Activated CD8-positive, alpha-beta memory T cell treated with anti-CD3 and anti-CD28 coated beads, Interleukin-2, amount 10 ng/mL, durations not matched to agents 7 days and 5 days (primary cell): ENCODE measurements at places on chromosomes 5 and 9.

- no peaks in the 10 kb centered on the region for H3K27me3 ChIP-seq
- peaks cover 26% of the 10 kb centered on the region for H3K36me3 ChIP-seq
- peak; percentile 66 for DNase-seq
- H3K4me1 ChIP-seq: peaks cover 20% of the 10 kb centered on the region
These were observed 9.6 kb downstream of the SEC61B start for GRCh38 chr9:99231711-99232110.

DNA sequence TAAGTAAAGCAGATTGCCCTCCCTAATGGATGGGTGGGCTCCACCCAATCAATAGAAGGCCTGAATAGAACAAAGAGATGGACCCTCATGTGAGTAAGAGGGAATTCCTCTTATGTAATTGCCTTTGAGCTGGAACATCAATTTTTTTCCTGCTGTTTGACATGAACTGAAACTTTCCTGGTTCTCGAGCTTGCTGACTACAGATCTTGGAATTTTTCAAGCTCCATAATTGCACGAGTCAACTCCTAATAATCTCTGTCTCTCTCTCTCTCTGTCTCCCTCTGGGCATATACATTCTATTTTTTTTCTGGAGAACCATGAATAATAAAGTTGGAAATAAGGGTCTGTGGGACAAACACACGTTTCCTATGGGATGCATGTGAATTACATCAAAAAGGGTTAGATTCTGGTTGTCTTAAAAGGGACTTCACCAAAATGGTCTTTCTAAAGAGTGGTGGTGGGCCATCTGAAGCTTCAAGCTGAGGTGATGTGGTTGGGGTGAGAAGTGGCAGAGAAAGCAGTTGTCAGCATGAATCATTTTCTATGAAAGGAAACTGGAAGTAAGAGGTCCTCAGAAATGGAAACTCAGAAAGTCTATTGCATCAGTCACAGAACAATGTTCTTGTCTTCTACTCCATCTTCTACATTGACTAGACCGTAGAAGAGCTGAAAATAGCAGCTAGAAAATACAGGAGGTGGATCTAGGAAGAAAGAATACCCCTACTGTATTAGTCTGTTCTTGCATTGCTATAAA, 47.0 kb upstream of the HOMER1 start:
- peak; percentile 70 for DNase-seq
- no peaks in the 10 kb centered on the region for H3K27me3 ChIP-seq

DNA sequence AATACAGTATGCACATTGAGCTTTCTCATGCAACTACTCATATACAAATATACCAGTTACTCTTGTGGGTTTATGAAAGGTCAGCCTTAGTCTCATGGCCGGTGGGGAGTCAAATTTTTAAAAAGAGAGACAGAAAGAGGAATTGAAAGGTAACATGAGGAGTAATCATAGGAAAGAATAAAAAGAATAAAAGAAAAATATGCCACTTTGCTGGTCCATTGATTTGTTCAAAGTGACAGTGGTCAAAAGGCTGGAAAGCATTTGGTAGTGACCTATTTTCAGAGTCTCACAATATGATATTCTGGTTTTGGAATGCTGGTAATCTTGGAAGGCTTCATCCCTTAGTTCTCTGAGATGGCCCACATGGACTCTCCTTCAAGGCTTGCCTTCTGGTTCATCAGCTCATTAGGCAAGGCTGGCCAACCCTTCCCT, 67.0 kb downstream of the ZNF366 start:
- no peaks in the 10 kb centered on the region for H3K4me1 ChIP-seq
- H3K36me3 ChIP-seq: no peaks in the 10 kb centered on the region
- no peak for DNase-seq
- no peak overlapping the region for H3K27ac ChIP-seq

DNA sequence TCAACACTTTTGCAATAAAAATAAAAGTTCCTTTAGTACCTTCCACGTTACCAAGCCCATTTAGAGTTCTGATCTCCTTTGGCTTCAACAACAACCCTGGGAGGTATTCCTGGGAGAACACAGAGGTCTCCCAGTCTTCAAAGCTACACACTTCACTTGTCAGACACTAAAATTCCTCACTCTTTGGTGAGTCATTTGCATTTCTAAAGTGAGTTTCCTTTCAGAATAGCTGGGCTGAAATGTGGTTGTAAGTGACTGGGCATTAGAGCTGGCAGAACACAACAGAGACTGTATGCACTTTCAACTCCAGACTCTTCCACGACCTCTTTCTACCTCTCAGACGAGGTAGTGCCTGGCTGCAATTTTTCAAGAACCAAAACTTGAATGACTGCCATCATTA, 11.5 kb upstream of the F2RL1 start:
- H3K27ac ChIP-seq: no peak overlapping the region
- no peaks in the 10 kb centered on the region for H3K36me3 ChIP-seq
- H3K4me1 ChIP-seq: no peaks in the 10 kb centered on the region
- peaks cover 3% of the 10 kb centered on the region for H3K27me3 ChIP-seq

DNA sequence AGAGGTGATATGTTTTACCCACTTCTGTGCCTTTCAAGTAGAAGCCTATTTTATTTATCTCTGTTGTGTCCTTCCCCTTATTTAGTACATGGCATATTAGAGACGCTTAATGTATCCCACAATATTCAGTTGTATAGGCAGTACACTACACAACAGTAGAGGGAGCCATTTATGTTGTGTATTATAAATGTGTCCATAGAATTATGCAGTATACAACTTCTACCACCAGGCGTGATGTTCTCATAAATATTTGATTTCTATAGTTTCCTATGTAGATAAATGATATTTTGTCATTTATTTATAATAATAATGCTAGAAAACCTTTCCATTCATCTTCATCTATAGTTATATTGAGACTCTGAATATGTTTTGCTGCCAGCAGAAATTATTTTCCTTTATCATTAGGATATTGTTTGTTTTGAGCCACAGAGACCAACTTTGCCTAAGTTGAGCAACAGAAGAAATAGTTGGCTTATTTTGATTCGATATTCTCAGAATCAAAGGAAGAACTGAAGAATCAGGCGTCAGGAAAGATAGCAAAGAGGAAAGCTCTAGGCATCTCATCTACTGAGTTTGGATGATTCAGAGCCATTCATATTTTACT, 81.7 kb downstream of the ADAMTS19 start:
- no peak overlapping the region for H3K27ac ChIP-seq
- DNase-seq: no peak
- no peaks in the 10 kb centered on the region for H3K4me1 ChIP-seq
- H3K27me3 ChIP-seq: no peaks in the 10 kb centered on the region
- H3K36me3 ChIP-seq: no peaks in the 10 kb centered on the region
- no peak overlapping the region for H3K4me3 ChIP-seq

GRCh38 chr9:120587328-120587727, 7.4 kb upstream of the CDK5RAP2 start:
- no peak overlapping the region for H3K4me3 ChIP-seq
- no peak overlapping the region for H3K27ac ChIP-seq
- H3K36me3 ChIP-seq: no peaks in the 10 kb centered on the region
- DNase-seq: no peak
- peaks cover 9% of the 10 kb centered on the region for H3K4me1 ChIP-seq

DNA sequence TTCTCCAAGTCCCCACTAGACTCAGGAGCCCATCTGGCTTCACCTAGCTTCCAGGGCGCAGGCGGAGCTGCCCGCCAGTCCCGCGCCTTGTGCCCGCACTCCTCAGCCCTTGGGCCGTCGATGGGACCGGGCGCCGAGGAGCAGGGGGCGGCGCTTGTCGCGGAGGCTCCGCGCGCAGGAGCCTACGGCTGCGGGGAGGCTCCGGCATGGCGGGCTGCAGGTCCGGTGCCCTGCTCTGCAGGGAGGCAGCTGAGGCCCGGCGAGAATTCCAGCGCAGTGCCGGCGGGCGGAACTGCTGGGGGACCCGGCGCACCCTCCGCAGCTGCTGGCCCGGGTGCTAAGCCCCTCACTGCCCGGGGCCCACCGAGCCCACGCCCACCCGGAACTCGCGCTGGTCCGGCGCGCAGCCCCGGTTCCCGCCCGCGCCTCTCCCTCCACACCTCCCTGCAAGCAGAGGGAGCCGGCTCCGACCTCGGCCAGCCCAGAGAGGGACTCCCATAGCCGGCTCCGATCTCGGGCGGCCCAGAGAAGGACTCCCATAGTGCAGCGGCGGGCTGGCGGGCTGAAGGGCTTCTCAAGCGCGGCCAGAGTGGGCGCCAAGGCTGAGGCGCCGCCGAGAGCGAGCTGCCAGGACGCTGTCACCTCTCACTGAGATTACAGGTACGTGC, 78.1 kb upstream of the PJA2 start:
- H3K4me3 ChIP-seq: no peak overlapping the region
- H3K36me3 ChIP-seq: no peaks in the 10 kb centered on the region
- no peaks in the 10 kb centered on the region for H3K4me1 ChIP-seq

GRCh38 chr9:117278471-117279035, 136.3 kb downstream of the ASTN2 start:
- H3K27ac ChIP-seq: no peak overlapping the region
- H3K4me3 ChIP-seq: no peak overlapping the region
- no peaks in the 10 kb centered on the region for H3K36me3 ChIP-seq
- H3K27me3 ChIP-seq: no peaks in the 10 kb centered on the region
- DNase-seq: no peak

- no peaks in the 10 kb centered on the region for H3K36me3 ChIP-seq
- no peaks in the 10 kb centered on the region for H3K27me3 ChIP-seq
- no peak overlapping the region for H3K27ac ChIP-seq
- DNase-seq: no peak
- H3K4me3 ChIP-seq: no peak overlapping the region
- peaks cover under 1% of the 10 kb centered on the region for H3K4me1 ChIP-seq
These were observed 685.1 kb upstream of the DMAC1 start for GRCh38 chr9:8484597-8485191.

DNA sequence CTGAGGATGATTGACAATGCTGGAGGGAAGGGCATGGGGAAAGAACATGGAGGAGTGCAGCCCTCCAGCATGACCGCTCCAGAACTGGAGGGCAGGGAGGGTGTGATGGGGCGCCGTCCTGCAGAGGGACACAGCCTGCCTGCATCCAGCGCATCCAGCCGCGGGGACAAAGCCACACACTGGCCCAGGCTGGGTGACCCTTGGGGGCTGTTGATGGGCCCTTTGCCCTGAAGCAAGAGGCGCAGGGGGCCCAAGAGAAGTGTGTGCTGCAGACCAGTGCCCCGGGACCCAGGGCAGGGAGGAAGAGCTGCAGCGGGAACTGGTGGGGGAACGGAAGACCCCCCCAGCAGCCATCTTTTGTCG, 169.8 kb upstream of the PPP1R26 start:
- no peak overlapping the region for H3K27ac ChIP-seq
- H3K36me3 ChIP-seq: no peaks in the 10 kb centered on the region
- DNase-seq: no peak
- H3K4me1 ChIP-seq: no peaks in the 10 kb centered on the region

DNA sequence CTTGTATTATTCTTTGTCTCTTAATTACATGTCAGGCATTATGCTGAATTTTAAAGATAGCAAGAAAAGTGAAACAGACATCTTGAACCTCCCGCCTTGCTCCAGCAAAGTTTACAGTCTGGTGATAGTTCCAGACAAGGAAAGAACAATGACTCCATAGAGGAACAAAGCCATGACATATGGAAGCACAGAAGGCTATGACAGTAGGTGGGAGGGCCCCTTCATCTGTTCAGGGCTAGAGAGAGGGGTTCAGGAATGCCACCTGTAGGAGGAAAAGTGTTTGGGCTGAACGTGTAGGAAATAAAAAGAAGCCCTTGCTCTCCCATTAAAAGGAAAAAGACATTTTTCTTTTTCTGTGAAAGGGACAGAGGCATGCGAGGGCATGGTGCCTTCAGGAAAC, 315.6 kb downstream of the TRIM32 start:
- no peak for DNase-seq
- no peaks in the 10 kb centered on the region for H3K4me1 ChIP-seq
- no peaks in the 10 kb centered on the region for H3K36me3 ChIP-seq
- H3K27ac ChIP-seq: no peak overlapping the region

DNA sequence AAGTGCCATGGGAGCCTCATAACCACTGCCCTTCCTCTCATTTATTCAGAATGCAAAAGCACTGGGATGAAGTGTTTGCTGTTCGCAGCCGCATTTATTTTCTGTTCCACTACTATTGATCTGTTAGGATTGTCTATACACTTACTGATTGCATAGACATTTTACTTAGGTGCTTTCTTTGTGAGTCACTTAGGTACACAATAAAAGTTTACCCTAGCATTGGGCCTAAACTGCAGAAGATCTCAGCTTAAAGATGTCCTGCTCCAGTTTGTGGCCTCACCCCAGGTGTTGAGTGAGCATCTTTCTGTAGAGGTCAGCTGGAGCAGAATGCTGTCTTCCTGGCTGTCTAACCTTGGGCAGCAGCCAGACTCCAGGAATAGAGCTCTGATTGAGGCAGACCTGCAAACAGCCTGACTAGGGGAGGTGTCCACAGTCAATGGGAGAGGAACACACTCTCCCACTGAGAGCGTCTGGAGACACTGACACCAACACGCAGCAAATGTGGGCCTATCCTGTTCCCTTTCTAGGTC, 54.0 kb downstream of the GPR21 start:
- H3K27me3 ChIP-seq: no peaks in the 10 kb centered on the region
- no peak overlapping the region for H3K27ac ChIP-seq
- peaks cover 4% of the 10 kb centered on the region for H3K4me1 ChIP-seq
- no peak overlapping the region for H3K4me3 ChIP-seq
- peaks cover 10% of the 10 kb centered on the region for H3K36me3 ChIP-seq
- no peak for DNase-seq

- no peak for DNase-seq
- H3K36me3 ChIP-seq: no peaks in the 10 kb centered on the region
- no peak overlapping the region for H3K4me3 ChIP-seq
- H3K27me3 ChIP-seq: no peaks in the 10 kb centered on the region
These were observed 173.8 kb downstream of the ACTL7B start for GRCh38 chr9:108681851-108682590.

GRCh38 chr9:101229606-101230005, 155.2 kb downstream of the BAAT start:
- no peaks in the 10 kb centered on the region for H3K27me3 ChIP-seq
- no peaks in the 10 kb centered on the region for H3K36me3 ChIP-seq
- H3K4me3 ChIP-seq: no peak overlapping the region

GRCh38 chr5:64147849-64148441, 17.7 kb upstream of the RNF180 start:
- no peak overlapping the region for H3K4me3 ChIP-seq
- no peaks in the 10 kb centered on the region for H3K36me3 ChIP-seq
- H3K27me3 ChIP-seq: no peaks in the 10 kb centered on the region
- no peak for DNase-seq

DNA sequence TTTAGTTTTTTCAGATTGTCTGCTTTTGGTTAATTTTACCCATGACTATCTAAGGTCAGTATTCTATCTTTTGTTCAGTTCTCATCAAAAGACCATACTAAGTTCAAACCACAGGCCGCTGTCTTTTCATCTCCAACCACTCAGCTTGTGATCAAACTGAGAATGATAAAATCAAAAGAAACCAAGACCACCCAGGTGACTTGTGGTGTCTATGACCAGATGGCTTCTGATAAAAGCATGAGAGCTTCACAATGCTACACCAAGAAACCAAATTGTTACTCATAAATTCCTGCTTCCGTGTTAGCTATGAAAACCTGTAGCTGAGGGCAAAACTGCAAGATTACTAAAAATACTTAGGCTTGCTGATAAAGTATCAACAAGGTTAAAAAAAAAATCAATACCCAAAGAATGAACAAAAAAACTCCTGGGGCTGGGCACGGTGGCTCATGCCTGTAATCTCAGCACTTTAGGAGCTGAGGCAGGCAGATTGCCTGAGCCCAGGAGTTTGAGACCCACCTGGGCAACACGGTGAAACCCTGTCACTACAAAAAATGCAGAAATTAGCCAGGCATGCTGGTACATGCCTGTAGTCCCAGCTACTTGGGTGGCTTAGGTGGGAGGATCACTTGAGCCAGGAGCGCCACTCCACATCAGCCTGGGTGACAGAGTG, 25.8 kb upstream of the GPX8 start:
- H3K4me3 ChIP-seq: no peak overlapping the region
- H3K4me1 ChIP-seq: peaks cover 33% of the 10 kb centered on the region
- peak overlapping the region; percentile 79 for H3K27ac ChIP-seq
- DNase-seq: peak; percentile 81
- peaks cover 34% of the 10 kb centered on the region for H3K36me3 ChIP-seq
- no peaks in the 10 kb centered on the region for H3K27me3 ChIP-seq
